ENCODE measurements at places on chromosomes 11 and 22.

GRCh38 chr11:121665206-121665838, 212.6 kb upstream of the SORL1-AS1 start:
- DNase-seq: no peak

- no peak for DNase-seq
These were observed 72.7 kb upstream of the PRDM11 start for GRCh38 chr11:45073685-45074141.

DNA sequence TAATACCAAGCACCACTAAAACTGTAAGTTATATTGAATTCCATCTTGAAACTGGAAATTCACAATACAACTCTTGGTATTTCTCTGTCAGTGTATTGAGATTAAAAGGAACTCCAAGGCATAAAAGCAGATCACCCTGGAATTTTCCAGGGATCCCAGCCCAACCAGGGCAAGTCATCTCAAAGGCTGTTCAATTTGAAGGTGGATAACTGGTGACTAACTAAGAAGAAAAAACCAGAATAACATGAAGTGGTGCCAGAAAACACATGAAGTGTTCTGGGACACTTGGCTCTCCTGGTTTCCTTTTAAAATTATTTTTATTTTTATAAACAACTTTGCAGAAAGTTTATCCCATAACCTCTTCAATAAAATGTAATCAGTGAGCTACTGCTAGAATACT, 7.8 kb upstream of the BMAL1 start:
- DNase-seq: no peak

DNA sequence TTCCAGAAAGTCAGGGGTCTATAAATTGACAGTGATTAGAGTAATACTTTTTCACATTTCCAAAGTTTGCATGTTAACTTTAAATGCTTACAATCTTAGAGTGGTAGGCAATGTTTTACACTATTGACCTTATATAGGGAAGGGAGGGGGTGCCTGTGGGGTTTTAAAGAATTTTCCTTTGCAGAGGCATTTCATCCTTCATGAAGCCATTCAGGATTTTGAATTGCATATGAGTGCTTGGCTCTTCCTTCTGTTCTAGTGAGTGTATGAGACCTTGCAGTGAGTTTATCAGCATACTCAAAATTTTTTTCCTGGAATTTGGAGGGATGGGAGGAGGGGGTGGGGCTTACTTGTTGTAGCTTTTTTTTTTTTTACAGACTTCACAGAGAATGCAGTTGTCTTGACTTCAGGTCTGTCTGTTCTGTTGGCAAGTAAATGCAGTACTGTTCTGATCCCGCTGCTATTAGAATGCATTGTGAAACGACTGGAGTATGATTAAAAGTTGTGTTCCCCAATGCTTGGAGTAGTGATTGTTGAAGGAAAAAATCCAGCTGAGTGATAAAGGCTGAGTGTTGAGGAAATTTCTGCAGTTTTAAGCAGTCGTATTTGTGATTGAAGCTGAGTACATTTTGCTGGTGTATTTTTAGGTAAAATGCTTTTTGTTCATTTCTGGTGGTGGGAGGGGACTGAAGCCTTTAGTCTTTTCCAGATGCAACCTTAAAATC, 5.3 kb downstream of the MALAT1 start:
- DNase-seq: no peak

- DNase-seq: no peak
These were observed at the start of gene JHY for GRCh38 chr11:122882189-122882856. Gene JHY (plus strand): TSS chr11:122882759. CDS start chr11:122885850, 3,091 bp downstream.

DNA sequence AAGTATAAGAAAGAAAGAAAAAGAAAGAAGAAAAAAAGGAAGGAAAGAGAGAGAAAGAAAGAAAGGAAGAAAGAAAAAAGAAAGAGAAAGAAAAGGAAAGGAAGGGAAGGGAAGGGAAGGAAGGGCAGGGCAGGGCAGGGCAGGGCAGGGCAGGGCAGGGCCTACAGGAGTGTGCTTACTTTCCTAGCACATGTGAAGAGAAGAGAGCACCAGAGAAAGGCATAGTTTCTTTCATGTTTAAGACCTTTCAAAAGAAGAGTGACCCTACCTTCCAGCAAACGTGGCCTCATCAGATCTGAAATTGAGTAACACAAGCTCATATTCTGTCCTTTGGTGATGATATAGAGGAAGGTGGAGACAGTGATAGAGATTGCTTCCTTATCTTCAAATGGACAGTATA, 899.3 kb upstream of the RAG2 start:
- DNase-seq: no peak

- DNase-seq: no peak
These were observed 29.4 kb upstream of the LYVE1 start for GRCh38 chr11:10597877-10598351.

DNA sequence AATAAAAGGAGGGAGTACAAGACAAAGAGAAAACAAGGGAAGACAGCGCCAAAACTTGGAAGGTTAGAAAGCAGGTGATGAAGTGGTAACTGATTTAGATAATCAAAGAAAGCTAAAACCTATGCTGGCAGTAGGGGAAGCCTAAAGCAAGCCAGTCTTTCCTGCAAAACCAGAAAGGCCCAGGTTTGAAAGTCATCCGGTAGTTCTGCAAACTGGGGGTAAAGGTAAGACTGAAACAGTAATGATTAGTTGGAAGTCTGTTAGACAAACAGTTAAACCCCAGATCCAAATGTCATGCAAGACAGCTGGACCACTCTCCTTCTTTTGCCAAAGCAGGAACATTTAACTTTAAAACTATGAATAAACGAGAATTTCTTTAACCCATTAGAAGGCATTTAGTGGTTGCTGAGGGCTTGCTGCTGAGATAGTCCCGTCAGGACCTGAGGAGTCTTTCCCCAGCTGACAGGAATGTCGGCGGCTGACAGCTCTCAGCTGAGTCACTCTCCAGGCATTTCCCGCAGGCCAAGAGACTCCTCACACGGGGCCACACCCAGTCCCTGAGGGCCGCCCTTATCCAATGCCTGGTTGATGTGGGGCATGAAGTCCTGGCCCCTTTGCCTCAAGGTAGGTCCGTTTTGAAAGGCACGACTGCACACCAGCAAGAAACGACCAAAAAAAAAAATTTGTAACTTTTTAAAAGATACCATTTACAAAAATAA, 36.3 kb upstream of the CFAP300 start:
- no peak for DNase-seq

DNA sequence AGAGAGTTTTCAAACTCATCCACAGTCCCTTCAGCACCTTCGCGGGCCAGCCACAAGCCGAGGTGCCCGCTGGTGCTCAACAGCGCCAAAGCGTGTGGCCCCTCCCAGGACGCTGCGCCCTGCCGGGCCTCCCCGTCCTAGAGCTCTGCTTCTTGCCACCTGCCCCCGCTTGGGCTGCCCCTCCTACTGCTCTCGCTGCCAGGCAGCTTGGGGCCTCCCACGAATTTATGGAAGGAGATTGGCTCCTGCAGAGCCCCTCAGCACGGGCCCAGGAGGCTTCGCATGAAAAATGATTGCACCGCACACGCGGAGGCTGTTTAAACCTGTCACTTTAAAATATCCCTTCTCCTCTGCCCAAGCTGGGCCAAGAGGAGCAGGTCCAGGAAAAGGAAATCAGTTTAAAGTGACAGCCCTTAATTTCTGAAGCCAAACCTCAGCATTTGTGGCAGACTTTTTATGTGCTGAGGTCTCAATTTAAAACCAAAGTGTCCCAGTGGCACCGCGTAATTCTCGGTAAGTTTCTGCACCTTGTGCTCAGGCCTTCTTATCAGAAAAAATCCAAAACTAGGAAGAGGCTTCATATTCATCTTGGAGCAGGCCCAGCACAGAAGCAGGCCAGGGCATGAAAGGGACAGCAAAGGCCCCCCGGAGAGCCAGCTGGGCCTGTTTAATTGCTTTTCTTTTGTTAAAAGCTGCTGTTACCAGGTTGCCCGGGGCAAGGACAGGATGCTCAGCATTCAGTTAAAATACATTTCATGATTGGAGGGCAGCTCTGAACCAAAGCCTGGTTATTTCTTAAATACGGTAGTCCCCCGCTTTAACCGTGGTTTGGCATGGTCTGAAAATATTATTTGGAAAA, 303.6 kb downstream of the OPCML start:
- DNase-seq: no peak

All from NCI-H510A treated with DMSO at 0.1 percent for 48 hours (cell line).